Activated naive CD4-positive, alpha-beta T cell (primary cell): ENCODE measurements at places on chromosomes 5 and 9.

- DNase-seq: no peak
Measured at GRCh38 chr5:147643142-147643541, 133.3 kb upstream of the DPYSL3 start.

DNA sequence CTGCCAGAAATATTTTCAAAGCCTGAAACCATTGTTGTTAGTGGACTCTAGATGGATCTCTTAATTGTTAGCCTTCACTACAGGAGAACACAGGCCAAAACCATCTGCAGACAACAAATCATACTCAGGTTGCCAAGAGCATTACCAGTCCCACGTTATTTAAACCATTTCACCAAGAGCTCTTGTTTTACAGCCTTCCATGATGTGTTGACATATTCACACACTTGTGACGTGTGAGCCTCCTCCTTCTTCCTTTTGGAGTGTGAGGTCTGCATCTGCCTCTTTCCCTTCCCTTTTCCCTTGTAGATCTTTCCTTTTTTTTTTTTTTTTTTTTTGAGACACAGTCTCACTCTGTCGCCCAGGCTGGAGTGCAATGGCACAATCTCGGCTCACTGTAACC is 279.0 kb downstream of the AUH start:
- DNase-seq: no peak

GRCh38 chr9:97979788-97980478 is 3.2 kb upstream of the ANP32B start:
- DNase-seq: no peak

GRCh38 chr5:111735583-111736270 is 21.3 kb downstream of the NREP start:
- no peak for DNase-seq

DNA sequence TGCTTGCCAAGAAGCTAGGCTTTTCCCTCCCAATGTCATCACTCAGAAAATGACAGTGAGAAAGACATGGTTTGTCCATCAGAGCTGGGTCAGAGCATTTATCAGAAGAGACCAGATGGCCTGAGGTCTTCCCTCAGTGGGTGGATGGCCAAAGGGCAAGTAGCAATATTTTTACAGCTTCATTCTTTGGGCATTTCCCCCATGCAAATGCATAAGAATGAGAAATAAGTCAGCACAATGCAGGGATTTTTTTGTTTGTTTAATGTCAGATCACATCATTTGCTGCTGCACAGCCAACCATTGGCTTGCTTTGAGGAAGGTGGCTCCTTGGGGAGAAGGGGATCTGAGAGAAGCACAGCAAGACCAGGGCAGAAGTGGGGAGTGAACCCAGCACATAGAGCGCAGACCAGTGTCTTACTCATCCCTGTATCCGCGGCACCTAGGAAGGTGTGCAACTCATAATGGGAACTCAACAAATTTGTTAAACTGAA is 209.6 kb downstream of the SEMA6A start:
- no peak for DNase-seq

DNA sequence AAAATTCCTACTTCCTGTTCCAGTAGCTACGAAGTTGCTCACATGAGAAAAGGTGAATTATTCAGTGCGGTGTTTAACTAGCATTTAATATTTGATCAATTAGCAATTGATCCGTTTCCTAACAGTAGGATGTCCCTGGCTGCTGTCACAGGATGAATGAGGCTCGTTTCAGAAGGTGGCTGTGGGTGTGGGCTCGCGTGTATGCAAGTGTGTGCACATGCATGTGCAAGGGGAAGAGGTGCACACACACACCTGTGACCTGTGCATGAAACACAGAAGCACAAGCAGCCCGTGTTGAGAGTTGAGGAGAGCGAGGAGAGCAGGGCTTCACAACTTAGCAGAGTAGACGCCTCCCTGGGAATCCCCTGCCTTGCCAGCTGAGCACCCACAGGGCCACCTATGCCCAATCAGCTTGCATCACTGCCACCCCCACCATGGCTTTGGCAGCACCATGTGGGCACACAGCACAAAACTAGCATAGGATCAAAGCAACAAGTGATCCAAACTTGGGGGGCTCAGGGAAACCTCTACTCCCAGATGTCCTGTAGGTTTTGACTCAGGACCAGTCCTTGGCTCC is 107.2 kb downstream of the C5orf15 start:
- DNase-seq: no peak

DNA sequence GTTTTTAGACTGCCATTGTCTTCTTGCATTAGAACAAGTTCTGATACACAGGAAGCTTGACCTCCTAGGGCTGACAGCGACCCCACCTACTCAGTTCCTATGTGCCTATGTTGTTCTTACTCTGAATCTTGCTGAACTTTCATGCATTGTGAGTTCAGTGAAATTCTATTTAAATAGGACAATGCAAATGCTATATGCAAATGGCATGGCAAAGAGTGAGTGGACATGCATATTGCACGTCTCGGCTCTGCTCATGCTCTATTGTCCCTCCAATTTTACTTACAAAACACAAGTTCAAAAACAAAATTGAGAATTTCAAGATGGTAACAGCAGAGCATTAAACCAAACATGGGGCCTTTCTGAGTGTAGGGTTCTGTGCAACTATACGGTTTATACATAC is 5.3 kb upstream of the DCP2 start:
- no peak for DNase-seq

- DNase-seq: no peak
Measured at GRCh38 chr5:134001938-134002731, 2.6 kb downstream of the VDAC1 start.
